ENCODE measurements at places on chromosomes 1 and 21. TPM values are rescaled to one million over a fixed set of nuclear protein-coding genes. Genes with fewer than 3 reads are reported as not detected.

The ZBTB17 gene
- total RNA-seq: 22.1 TPM

- DNase-seq: peak; percentile 65
Measured at GRCh38 chr1:117895482-117896114, 33.8 kb downstream of the GDAP2 start.

DNA sequence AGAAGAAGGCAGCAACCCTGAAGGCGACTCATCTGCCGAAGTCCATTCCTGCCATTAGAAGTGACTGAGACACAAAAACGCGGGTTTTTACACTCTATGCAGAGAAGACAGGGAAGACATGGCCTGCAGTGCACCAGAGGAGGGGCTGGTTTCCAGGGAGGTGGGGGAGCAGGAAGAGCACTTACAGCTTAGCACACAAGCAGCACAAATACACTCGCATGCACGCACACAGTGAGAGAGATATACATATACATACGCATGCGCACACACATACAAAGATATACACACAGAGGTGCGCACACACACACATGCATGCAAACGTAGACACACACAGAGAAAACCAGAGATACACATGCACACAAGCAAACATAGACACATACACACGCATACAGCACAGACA, 210.9 kb upstream of the CSF3R start:
- DNase-seq: no peak

The BGLAP gene
- 2.0 TPM for total RNA-seq

The GJB5 gene
- total RNA-seq: 1.1 TPM

The C1orf94 gene
- not detected for total RNA-seq

GRCh38 chr1:197614916-197615692, 160.2 kb downstream of the DENND1B start:
- peak; percentile 48 for DNase-seq
